ENCODE measurements at places on chromosomes 3 and 15. TPM values are rescaled to one million over a fixed set of nuclear protein-coding genes. Genes with fewer than 3 reads are reported as not detected.

DNA sequence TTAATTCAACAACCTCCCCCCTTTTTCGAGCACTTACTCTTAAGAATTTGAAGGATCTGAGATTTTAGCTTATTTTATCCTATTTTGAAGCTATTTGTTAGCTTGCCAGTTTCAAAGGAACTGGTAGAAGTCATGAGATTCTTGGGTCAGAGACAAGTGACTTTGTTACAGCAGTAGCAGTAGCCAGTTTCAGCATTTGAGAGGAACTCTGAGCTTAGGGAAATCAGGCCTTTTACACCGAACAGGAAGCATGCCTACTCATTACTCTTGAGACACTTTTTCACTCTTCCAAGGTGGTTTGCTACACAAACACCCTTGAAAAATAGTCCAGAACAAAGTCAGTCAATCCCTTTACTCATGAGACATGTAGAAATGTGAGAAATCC, 24.5 kb upstream of the TM4SF1 start:
- no peak for DNase-seq

- DNase-seq, result no peak
Measured at GRCh38 chr3:172702256-172702655, 8.6 kb downstream of the NCEH1 start.

- no peak for DNase-seq
Measured at GRCh38 chr3:11415099-11415498, 142.9 kb downstream of the ATG7 start.

GRCh38 chr3:74469151-74469550, 145.3 kb downstream of the CNTN3 start:
- no peak for DNase-seq

DNA sequence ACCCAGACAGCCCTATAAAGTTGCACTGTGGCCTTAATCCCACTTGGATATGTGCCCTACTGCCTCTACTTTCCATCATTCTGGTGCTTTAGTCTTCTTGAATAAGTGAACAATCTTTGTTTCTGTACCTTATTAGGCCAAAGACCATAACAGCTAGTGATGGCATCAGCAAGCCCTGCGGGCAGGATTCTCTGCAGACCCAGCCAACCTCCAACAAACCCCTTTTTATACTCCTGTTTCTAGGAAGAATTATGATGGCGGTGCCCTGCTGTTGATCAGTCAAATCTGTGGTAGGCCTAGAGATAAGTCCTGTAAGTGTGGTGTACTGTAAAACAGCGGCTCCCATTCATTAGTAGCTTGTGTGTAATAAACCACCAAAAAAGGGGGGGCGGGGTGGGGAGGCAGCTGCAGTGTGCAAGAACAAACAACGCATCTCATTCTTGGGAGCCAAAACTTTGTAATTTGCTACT, 40.5 kb downstream of the SOX2 start:
- no peak for DNase-seq

Gene EPHA3
- total RNA-seq, result not detected

Gene EPHB1
- 4.6 TPM for total RNA-seq

DNA sequence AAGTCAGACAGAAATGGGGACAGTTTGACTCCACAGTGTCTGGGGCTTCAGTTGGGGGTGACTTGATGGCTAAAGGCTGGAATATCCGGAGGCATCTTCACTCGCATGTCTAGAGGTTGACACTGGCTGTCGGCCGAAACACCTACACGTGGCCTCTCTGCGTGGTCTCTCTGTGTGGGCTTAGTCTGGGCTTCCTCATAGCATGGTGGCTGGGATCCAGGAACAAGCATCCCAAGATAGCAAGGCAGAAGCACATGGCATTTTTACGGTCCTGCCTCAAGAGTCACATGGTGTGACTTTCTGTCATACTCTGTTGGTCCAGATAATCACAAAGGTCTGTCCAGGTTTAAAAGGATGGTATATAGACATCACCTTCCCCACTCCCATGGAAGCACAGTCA, 34.5 kb downstream of the MAGI1 start:
- DNase-seq, result no peak

DNA sequence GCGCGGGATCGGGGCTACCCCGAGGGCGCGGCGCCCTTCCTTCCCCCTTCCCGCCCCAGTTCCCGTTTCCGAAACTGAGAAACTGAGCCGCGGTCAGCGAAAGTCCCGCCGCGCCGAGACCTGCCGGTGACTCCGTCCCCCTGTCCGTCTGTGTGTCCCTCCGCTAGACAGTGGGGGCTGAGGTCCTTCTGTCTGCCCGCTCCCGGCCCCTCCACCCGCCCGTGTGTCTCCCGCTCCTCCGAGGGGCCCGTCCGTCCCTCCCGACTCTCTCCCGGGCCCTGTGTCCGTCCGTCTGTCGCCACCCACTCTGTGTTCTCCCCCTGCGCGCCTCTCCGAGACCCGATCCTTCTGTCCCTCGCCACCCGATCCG, 426 bp downstream of the PRKCD start:
- DNase-seq, result peak; percentile 43

- no peak for DNase-seq
Measured at GRCh38 chr3:10875914-10876313, 59.9 kb downstream of the SLC6A11 start.

GRCh38 chr15:39192979-39193560, 387.8 kb upstream of the THBS1 start:
- DNase-seq, result no peak
